NCI-H526 (cell line): ENCODE measurements at places on chromosomes 2 and 18.

DNA sequence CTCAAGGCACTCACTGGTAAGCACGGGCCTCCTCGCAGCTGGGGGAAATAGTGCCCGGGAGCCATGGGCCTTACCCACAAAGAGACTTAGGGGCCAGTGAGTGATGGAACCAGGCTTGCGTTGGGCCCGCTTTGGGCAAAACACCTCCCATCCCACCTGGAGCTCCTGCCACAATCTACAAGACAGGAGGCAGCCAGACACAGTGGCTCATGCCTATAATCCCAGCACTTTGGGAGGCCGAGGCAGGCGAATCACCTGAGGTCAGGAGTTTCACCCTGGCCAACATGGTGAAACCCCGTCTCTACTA is 88.2 kb downstream of the TFCP2L1 start:
- DNase-seq, result no peak

- no peak for DNase-seq
Measured at GRCh38 chr2:46170611-46171350, 126.4 kb upstream of the EPAS1 start.

DNA sequence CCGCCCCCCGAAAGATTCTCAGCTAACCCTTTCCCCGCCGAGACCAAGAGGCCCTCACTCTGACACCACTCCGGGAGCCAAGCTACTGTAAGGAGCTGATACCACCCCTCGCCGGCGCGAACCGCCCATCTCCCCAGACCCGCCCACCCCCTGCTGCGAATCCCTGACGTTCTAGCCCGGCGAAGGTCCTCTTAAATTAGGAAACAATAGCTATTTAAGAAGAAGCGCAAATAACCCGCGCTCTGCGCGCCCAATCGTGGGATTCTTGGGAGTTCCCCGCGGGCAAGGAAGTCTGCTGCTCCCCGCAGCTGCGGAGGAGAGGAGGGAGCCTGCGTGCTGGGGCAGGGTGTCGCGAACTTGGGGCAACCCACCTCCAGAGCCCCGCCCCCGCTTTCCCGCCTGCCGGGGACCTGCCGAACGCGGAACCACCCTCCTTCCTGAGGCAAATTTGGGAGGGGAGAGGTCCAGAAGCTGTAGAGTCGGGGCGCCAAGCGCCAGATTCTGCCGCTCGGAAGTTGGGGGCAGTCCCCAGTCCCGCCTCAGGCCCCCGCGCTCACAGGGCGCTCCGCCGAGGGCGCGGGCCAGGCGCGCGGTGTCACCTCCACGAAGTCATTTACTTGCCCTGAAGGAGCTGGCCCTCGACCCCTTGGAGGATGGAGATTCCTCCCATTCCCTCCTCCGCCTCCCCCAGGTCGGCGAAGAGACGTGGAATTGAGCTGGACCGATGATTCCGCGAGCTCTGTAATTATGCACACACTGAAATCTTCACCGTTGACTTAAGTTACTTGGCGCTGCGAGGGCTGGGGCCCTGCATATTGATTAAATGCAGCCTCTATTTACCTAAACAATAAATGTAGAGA is 8.4 kb upstream of the SP9 start:
- peak; percentile 62 for DNase-seq

GRCh38 chr2:17791121-17791816 is 25.0 kb upstream of the MSGN1 start:
- no peak for DNase-seq

DNA sequence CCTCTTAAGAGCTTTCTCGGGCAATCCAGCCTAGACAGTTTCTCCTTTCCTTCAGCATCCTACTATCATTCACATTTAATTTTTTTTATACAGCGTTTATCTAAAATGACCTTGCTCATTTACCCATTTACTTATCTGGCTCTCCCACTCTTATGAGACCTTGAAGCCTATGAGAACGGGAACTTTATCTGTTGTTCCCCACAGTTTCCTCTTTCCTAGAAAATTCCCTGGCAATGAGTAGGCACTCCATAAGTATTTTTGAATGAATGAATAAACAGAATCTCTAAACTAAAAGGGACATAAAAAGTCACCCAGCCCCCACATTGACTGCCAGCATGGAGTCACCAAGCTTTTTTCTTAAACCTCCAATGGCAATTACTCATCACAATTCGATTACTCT is 353.2 kb downstream of the METTL4 start:
- no peak for DNase-seq
